ENCODE measurements at places on chromosomes 13 and 19.

DNA sequence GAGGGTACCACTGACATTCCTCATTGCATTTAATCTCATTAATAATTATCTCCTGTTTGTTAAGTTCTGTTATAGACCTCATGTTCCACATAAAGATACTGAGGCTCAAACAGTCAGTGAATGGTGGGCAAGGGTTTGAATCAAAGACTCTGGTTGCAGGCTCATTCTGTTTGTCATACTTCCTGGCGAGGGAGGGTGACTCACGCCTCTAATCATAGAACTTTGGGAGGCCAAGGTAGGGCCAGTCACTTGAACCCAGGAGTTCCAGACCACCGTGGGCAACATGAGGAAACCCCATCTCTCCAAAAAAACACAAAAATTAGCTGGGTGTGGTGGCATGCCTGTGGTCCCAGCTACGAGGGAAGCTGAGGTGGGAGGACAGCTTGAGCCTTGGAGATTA lies 220.7 kb upstream of the MIR17HG start:
- no peak for DNase-seq

- DNase-seq, result peak; percentile 47
Measured at GRCh38 chr13:77751513-77752456, 54.3 kb downstream of the SLAIN1 start.

DNA sequence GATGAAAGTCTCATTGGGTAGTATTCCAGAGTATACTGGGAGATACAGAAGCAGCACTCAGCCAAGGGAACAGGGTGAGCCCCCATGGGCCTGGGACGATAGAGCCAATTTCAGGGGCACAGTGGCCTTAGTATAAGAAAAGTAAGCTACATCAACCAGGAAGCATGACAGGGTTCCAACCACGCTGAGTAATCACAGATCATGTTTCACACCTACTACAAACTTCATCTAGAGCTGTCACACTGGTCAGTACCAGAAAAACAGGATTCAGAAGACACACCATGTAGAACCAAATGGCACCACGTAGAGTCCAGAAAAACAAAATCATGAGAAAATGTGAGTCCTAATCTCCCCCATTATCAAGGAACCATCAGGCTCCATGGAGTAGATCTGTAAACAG lies 1292.4 kb upstream of the MIR17HG start:
- peak; percentile 3 for DNase-seq

GRCh38 chr13:90723381-90723780 lies 624.1 kb upstream of the MIR17HG start:
- no peak for DNase-seq

DNA sequence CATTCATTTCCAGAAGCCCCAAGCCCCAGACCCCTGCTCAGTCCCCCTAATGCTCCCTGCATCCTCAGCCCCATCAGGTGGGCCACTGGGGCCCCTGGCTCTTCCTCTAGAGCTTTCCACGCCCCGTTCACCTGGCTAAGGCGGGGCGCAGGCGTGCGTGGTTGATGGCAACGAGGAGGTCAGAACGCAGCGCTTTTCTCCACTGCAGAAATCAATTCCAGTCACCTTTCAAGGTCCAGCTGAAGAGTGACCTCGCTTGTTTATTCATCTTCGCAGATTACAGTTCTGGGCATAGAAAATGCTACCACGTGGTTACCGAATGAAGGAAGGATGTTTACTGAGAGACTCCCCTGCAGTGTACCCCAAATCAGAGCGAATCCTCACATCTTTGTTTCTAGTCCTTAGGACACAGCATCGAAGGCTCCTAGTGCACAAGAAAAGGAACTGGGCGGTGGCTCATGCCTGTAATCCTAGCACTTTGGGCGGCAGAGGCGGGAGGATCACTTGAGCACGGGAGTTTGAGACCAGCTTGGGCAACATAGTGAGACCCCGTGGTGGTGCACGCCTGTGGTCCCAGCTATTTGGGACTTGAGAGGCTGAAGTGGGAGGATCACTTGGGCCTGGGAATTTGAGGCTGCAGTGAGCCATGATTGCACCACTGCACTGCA lies 828 bp upstream of the PBX4 start:
- no peak for DNase-seq

DNA sequence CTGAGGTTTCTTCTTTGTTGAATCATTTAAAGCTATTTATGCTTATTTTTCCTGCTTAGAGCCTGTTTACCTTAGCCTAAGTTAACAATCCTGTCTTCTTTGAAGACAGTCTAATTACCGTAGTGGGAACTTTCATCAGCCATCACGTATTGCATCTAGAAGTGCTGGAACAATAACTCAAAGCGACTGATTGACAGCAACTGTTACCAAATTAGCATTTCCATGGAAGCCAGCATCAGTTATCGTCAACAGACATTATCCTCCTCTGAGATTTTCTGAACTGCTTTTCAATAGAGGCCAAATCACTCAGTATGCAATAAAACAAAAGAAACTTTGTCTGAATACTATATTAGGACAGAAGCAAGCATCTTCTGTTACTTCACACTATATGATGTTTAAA lies 433.3 kb upstream of the SLITRK1 start:
- no peak for DNase-seq

DNA sequence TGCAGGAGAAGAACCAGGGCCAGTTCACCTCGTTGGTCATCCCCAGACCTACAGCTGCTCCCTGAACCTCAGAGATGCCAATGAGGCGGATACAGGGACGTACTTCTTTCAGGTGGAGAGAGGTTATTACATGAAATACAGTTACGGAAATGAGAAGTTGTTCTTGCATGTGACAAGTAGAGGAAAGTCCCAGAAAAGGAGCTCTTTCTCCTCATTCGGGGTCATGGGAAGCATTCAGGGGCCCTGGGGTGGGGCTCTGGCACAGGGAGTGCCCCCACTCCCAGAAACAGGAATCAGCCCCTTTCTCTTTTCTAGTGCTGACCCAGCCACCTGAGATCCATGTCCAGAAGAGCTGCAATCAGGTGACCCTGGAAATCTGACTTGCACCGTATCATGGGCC lies 4.5 kb upstream of the SIGLEC9 start:
- no peak for DNase-seq

DNA sequence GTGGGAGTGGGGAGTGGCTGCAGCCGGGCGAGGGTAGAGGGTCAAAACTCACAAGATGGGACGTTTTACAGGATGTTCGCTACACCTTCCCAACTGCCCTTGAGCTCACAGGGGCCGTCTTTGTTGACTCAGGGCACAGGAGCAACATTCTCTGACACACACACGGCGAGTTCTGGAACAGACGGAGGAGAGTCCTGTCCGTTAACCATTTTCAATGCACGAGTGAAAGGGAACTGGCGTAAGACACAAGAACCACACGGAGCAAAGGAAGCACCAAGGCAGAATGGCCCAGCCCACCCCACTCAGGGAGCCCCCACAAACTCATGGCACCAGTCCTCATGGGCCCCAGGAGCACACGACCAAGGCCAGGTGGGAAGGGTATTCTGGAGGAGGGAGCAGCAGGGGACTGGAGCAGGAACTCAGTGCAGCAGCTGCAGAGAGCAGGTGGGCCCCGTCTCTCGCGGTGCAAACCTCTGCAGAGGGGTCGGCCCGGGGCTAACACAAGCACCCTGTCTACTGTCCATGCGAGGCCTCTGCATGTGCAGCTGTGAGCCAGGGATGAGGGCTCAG lies 37.9 kb upstream of the ISYNA1 start:
- no peak for DNase-seq

- no peak for DNase-seq
Measured at GRCh38 chr13:46607768-46608564, 55.0 kb downstream of the LRCH1 start.

DNA sequence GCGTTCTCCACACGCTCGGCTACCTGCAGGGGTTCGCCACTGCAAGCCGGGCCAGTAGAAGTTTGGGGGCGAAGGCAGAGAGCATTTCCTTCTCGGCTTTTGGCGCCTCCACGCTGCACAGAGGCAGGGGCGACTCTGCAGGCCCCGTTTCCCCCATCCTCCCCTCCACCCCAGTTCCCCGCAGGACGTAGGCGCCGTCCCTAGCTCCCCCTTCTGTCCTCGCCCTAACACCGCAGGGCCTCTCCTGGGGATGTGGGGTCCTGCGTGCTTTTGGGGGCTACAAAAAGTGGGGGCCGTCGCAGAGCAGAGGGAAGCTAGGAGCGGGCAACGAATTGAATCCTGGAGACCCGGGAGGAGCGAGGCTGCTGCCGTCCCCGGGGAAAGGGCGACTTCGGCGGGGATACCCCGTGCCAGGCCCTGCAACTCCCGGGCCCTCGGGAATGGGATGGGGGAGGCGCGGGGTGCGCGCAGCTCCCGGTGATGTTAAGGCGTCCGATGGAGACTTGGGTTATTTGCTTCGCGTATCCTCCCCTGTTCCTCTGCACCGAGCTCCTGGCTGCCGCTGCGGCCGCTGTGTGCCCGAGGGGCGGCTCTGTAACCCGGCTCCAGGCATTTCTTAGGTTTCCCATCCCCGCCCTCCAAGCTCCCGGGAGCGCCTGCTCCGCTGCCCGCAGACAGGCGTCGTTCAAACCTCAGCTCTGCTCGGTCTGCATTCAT lies 255.9 kb upstream of the SOX21 start:
- no peak for DNase-seq

- no peak for DNase-seq
Measured at GRCh38 chr19:51439021-51439465, 19.2 kb downstream of the SIGLEC8 start.

DNA sequence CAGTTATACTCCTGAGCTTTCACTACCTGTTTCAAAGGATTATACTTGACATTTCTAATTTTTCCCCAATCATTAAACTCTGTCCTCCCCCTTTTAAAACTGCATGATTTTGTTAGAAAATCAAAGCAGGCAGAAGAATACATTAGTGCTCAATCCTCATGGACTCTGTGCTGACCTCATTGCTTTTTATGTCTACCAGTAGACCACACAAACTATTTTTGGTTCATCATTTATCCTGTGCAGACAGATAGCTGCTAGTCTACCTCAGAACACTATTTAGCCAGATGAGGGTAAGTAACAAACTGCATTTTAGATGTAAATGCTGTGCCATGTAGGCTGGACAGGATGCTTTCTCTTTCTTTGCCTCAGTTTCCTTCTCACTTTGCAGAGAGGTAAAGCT lies 235.9 kb downstream of the DCT start:
- peak; percentile 51 for DNase-seq

- DNase-seq, result peak; percentile 94
Measured at GRCh38 chr13:109180905-109181425, 551.6 kb downstream of the MYO16 start.

GRCh38 chr13:111559612-111560403 lies 239.4 kb downstream of the TEX29 start:
- no peak for DNase-seq

- DNase-seq, result peak; percentile 43
Measured at GRCh38 chr19:49506575-49507105, 5.8 kb upstream of the FCGRT start.

DNA sequence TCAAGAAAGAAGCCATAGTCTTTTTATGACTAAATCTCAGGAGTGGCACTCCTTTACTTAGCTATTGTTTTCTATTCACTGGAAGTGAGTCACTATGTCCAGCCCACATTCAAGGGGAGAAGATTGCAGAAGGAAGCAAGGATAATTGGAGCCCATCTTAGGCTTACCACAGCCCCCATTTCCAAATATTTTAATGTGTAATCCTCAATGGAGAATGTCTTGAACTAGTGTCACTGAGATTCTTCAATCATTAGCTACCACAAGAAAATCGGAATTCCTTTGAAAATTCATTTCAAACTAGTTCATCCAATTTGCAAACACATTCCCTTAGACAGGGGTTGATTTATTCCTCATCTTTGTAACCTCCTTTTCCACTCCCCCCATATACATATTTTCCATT lies 84.7 kb downstream of the DLEU7 start:
- peak; percentile 57 for DNase-seq

GRCh38 chr13:20519875-20520274 lies 5.8 kb downstream of the CRYL1 start:
- peak; percentile 36 for DNase-seq

- DNase-seq, result no peak
Measured at GRCh38 chr13:91358387-91358782, 10.9 kb downstream of the MIR17HG start.

- no peak for DNase-seq
Measured at GRCh38 chr19:13215572-13216380, 65.6 kb downstream of the IER2 start.

DNA sequence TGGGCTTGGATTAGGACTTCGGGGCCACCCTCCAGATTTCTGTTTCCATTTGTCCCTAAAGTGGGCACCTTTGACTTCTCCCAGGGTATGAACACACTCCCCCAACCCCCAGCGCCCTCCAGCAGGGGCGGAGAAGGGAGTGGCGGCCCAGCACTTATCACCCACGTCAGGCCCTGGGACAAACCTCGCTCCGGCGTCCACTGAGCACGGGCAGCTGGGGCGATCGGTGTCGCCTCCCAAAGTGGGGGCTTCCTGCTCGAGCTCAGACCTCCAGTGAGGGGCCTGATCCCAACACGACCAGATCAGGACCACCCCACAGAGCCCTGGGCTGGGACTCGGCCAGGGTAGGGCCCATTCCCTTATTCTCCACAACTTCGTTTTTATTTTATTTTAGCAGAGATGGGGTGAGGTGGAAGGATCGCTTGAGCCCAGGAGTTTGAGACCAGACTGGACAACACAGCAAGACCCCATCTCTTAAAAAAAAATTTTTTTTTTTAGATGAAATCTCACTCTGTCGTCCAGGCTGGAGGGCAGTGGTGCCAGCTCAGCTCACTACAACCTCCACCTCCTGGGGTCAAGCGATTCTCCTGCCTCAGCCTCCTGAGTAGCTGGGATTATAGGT lies 3.7 kb upstream of the TCF3 start:
- DNase-seq, result no peak

- DNase-seq, result peak; percentile 22
Measured at GRCh38 chr19:51546650-51547396, 15.4 kb upstream of the SIGLEC6 start.

DNA sequence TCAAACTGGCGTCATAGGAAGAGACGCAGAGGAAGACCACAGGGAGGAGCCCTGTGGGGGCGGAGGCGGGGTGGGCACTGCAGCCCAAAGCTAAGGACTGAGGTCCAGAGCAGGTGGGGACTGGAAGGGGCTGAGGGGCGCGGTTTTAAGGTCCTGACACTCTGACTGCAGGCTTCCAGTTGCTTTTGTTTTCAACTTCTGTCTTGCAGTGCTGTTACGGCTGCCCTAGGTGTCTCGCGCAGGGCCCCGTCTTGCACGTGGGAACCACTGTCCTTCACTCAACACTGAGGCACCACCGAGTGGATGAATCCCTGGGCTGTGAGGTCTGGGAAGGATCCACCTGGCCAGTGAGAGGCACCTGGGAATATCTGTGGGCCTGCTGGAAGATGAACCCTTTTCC lies 76.0 kb downstream of the TEX29 start:
- DNase-seq, result no peak

DNA sequence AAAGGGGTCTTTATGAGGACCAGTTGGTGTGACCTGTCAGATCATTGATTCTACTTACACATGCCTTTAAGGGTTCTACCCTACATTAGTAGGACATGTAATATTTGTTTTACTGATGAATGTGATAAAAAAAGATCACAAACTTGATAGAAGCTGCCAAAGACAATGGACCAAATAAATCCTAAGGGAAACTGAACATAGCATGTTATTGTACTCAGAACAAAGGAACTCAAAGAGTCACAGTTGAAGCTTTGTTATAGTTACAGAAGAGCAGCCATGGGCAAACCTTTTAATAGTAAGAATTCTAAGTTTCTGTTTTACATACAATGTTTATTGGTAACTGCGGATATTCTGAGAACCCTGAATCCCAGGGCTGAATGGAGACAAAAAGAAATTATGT lies 780.1 kb downstream of the SLITRK6 start:
- no peak for DNase-seq

Measured in fibroblast of upper back skin (primary cell).